ENCODE measurements at places on chromosomes 16 and 17. TPM values are rescaled to one million over a fixed set of nuclear protein-coding genes. Genes with fewer than 3 reads are reported as not detected.

DNA sequence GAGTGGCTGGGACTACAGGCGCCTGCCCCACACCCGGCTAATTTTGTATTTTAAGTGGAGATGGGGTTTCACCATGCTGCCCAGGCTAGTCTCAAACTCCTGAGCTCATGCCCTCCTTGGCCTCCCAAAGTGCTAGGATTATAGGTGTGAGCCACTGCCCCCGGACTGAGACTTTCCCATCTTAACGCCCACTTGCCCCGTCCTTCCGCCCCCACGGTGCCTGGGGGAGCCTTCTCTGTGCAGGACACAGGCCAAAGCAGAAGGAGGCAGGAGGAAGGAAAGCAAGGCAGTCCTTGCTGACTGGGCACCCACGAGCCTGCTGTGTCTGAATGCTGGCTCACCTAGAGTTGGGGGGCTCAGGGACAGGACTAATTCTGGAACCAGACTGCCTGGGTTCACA lies 17.6 kb upstream of the GNG13 start:
- no peak for DNase-seq

GRCh38 chr16:30715750-30716445 lies 16.9 kb downstream of the SRCAP start:
- no peak for DNase-seq

DNA sequence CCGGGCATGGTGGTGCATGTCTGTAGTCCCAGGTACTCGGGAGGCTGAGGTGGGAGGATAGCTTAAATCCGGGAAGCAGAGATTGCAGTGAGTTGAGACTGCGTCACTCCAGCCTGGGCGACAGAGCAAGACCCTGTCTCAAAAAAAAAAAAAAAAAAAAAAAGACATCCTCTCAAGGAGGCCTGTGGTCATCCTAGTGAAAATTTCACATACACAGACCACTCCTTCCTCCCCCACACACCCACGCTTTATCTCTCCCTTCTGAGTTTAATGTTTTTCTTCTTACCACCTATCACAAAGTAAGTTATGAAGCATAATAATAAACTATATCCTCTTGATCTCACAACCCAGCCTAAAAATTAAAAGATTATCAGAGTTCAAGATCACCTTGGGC lies 1.3 kb upstream of the NOL11 start:
- DNase-seq = no peak

GRCh38 chr17:68142595-68142994 lies 105.2 kb upstream of the AMZ2 start:
- no peak for DNase-seq

Gene SLC2A4
- total RNA-seq = 2.3 TPM

Gene TBC1D28
- not detected for total RNA-seq
